ENCODE measurements at places on chromosomes 6 and 20. TPM values are rescaled to one million over a fixed set of nuclear protein-coding genes. Genes with fewer than 3 reads are reported as not detected.

Gene PPP1R14C
- total RNA-seq: 26.3 TPM

Gene PAK1IP1
- total RNA-seq: 29.7 TPM

DNA sequence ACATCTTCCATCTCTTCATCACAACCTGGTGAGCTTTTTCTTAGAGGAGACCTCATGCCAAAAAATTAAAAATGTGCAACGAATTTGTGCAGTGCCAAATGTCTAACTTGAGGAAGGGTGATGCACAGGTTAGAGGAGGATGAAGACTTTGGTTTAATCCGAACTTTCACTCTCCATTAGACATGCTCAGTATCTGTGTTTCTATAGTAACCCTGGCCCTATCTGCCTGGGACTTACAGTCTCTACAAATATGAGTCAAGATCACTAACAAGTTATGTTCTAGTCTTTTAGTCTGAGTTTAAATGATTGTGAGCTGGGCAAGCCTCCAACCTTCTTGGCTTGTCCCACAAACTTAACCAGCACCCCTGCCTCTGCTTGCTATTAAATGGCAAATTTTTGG, 377.0 kb downstream of the BMP2 start:
- no peak for DNase-seq

DNA sequence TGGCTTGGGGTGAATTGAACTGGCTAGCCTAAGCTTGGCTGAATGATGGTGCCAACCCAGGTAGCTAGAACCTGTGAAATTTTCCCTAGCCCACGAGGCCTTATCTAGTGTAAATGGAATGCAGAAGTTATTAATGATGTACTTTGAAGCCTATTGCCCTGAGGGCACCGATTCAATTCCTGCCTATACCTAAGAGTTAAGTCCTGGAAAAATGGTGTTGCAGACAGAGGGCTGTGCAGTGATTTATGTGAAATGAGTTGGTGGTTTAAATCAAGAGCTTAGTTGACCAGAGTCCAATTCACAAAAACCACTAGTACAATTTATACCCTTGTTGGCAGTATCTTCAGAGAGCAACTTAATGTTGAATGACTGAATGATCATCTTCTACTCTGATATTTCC, 373.8 kb upstream of the JAG1 start:
- no peak for DNase-seq

GRCh38 chr20:25863536-25864325, 167.1 kb upstream of the ZNF337 start:
- no peak for DNase-seq

- DNase-seq: no peak
Measured at GRCh38 chr6:120945905-120946594, 388.2 kb downstream of the TBC1D32 start.

DNA sequence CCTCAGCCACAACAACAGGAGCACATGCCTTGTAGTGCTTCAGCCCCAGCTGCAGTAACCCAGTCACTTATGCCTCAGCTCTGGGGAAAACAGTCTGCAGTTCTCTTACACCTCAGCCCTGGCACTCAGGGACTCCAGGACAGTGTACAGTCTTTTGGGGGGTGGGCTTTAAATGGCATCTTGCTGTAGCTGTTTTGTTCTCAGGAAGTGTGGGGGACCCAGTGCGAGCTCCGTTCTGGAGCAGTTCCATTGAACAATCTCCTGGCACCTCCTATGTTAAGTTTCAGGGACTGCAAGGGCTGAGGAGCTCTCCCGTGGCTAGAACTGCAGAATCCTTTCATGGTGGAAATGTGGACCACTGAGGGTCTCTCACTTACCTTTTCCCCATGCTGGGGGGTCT, 55.2 kb downstream of the PLCG1 start:
- DNase-seq: no peak
